LoVo (cell line): ENCODE measurements at places on chromosomes 13 and 19.

DNA sequence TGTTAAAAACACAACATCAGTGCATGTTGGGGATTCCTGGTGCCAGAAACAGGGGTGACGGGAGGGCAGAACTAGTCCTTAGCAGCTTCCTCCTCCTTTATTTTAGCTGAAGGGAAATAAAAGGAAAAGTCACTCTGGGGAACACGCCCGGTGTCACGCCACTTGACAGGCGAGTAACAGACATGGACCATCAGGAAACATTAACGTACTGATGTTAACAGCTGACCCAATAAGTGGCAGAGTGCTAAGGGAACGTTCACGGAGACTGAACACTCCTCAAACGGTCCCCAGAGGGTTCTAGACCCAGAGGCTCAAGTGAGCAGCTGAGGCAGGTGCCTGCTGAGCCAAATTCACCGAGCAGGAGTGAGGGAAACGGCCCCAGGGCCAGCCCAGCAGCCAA is 13.9 kb upstream of the EIF3G start:
- DNase-seq: no peak

- no peak for DNase-seq
Observed at GRCh38 chr19:15684828-15685227, 11.9 kb downstream of the CYP4F12 start.

DNA sequence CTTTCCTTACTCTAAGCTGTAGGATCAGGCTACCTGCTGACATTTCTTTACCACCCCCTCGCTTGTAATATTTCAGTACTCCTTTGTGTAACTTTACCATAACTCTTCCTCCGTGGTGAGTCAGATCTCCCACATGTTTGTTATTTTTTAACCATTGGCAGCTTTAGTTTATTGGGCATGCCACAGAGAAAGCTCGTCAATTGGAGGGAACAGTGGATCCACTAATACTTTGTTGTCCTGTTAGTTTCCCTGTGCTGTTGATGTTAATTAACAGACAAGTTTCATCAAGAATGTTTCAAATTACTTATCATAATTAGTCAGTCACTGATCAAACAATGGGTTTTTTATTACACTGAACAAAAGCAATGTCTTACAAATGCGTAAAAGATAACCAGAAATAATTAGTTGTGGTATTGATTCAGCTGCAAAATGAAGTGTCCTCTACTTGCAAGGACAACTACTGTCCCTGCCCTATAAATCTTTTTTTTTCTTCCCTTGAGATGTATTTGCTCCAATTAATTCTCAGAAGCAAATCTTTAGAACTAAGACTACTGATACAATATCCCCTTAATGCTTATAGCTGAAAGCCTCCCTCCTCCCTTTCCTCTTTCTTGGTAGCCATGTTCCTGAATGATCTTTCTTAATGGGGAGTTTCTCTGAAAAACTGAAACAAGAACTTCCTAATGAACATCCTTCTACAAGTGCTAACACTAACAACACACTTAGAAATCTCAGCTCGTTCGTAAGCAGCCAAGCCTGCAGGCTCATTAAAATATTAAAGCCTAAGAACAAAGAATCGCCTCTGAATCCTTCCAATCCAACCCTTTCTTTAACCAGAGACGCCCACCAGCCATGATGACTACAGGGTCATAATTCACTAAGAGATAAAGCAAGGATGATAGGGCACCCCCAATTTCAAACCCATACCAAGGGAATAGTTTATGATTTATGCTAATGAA is 22.2 kb downstream of the EFNB2 start:
- DNase-seq: peak; percentile 34

- no peak for DNase-seq
Observed at GRCh38 chr13:45932172-45932571, 80.6 kb upstream of the SIAH3 start.

DNA sequence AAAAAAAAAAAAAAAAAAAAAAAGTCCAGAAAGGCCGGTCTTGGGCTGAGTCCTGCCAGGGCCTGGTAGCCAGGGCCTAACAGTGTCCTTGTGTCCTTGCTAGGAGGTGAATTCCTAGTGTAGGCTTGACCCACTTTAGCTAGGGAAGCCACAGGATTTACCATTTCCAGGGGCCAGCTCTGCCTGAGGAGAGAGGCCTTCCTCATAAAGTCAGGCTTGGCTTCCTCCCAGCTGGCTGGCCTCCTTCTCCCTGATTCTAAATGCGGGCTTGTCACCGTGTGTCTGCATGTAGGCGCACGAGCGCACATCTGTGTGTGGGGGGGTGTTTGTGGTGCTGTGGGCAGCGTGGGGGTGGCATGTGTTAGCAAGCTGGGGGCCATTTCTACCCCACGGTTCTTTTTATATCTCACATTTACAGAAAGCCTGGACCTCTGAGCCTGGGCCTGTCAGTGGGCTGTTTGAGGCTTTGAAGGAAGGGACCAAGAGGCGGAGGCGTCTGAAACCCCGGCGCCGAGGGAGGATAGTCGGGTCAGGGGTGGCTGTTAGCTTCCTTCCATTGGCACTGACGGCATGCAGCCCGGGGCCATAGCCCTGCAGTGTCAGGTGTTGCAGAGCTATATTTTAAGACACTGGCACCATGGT is 31.7 kb downstream of the IER2 start:
- no peak for DNase-seq

- no peak for DNase-seq
Observed at GRCh38 chr19:38655148-38655824, 7.8 kb downstream of the ACTN4 start.

GRCh38 chr13:103140001-103140671 is 73.9 kb upstream of the SLC10A2 start:
- DNase-seq: no peak

- peak; percentile 17 for DNase-seq
Observed at GRCh38 chr13:102651892-102652291, 43.0 kb downstream of the METTL21C start.

- DNase-seq: no peak
Observed at GRCh38 chr19:55678121-55678671, 3.2 kb downstream of the EPN1 start.

- peak; percentile 1 for DNase-seq
Observed at GRCh38 chr13:26881154-26881553, 120.6 kb upstream of the GPR12 start.

GRCh38 chr19:9720541-9720940 is 45.6 kb upstream of the ZNF562 start:
- DNase-seq: no peak

DNA sequence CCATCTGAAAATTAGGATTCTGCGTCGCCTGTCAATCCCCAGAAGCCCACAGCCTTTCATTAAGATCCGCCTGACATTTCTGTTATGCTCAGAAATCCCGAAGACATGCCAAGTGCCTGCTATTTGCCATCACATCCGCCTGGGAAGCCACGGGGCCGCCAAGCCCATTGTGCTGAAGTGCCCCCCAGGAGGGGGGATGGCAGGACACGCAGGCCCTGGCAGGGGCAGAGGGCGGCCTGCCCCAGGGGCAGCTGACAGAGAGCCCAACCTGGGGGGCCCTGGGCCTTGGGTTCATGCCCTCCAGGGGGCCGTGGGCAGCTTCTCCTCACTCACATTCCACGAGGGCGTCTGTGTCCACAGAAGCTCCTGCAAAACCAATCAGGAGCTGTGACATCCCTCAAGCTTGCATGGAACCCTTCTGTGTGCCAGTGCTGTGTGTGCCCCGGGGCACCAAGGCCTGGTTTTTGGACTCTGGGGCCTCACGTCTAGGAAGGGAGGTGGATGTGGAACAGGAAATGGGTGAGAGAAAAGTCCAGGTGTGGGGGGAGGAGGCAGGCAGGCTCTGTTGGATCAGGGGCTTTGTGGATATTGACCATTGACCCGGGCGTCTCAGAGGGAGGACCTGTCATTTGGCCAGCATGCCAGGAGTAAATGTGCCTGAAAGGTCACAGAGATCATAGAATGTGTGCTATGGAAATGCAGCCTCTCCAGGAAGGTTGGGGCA is 122.9 kb downstream of the URI1 start:
- no peak for DNase-seq

GRCh38 chr19:47609906-47610894 is 1.3 kb downstream of the BICRA start:
- DNase-seq: peak; percentile 23

DNA sequence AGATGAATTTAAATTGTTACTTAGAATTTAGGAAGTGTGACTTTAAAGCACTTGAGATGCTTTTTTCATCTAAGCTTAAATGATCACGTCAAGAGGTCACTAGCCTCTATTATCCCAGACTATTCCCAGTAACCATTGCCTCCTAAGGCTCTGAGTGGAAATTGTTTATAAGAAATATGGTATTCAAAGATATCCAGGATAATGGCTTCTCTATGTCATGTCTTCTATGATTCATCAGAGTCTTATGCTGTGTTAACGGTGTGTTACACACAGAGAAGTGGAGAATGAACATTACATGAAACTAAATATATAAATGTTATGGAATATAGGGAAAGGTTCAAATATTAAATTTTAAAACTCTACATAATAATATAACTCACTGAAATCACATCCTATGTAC is 79.8 kb upstream of the NBEA start:
- no peak for DNase-seq

GRCh38 chr19:16121141-16121540 is 9.5 kb downstream of the RAB8A start:
- no peak for DNase-seq

DNA sequence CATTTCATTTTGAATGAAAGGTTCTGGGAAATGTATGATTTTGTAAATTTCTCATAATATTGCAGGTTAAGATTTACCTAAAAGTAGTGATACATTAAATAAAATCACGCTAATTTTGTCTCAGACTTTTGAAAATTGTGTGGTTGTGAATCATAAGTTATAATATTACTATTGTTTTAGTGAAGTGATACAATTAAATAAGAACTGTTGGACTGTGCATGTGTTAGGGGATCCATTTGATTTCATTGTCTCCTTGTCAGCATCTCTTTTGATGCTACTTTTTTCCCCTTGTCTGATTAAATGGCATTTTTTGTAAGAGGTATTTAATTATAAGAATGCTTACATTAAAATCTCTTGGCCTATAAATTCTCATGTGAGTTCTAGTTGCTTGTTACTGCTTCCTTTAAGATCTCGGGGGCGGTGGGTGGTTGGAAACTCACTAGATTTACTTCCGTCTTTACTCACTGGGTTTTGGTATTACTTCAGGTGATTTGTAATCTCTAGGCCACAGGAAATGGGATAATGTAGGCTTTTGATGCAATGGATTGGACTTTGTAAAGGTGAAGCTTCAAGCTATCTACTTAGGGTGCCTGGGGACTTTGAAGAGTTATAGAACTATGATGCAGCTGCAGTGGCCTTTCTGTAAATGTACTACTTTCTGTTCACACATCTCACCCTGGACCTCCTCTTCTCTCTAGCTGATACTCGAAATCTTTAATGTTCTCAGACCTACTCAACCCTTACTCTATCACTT is 66.5 kb downstream of the PAN3 start:
- DNase-seq: no peak

DNA sequence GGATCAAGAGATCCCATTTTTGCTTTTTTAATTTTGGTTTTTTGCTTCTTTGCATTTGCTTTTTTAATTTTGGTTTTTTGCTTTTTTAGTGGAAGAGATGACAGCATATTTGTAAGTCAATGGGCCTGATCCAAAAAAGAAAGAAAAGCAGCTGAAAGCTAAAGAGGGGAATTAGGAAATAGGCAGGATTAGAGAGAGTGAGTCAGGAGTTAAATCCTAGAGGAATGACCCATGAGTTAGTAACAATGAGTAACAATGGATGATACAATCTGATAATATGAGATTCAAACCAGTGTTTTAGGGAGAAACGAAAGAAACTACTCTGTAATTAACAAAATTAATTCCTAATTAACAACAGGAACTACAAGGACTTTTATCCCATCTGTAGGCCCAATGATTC is 111.2 kb upstream of the SGCG start:
- DNase-seq: no peak

- DNase-seq: no peak
Observed at GRCh38 chr13:48266701-48267639, 34.0 kb downstream of the ITM2B start.

- DNase-seq: peak; percentile 68
Observed at GRCh38 chr19:8505680-8506401, 3.4 kb upstream of the PRAM1 start.

DNA sequence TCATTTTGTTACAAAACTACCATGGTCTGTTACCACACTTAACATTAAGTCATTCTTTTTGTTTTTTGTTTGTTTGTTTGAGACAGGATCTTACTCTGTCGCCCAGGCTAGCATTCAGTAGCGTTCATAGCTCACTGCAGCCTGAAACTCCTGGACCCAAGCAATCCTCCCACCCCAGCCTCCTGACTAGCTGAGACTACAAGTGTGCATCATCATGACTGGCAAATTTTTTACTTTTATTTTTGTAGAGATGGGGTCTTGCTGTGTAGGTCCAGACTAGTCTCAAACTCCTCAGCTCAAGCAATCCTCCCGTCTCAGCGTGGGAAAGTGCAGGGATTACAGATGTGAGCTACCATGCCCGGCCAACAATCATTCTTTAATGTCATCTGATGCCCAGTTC is 3.3 kb downstream of the ALDH16A1 start:
- no peak for DNase-seq

- DNase-seq: no peak
Observed at GRCh38 chr13:43631106-43631505, 155.7 kb downstream of the ENOX1 start.

DNA sequence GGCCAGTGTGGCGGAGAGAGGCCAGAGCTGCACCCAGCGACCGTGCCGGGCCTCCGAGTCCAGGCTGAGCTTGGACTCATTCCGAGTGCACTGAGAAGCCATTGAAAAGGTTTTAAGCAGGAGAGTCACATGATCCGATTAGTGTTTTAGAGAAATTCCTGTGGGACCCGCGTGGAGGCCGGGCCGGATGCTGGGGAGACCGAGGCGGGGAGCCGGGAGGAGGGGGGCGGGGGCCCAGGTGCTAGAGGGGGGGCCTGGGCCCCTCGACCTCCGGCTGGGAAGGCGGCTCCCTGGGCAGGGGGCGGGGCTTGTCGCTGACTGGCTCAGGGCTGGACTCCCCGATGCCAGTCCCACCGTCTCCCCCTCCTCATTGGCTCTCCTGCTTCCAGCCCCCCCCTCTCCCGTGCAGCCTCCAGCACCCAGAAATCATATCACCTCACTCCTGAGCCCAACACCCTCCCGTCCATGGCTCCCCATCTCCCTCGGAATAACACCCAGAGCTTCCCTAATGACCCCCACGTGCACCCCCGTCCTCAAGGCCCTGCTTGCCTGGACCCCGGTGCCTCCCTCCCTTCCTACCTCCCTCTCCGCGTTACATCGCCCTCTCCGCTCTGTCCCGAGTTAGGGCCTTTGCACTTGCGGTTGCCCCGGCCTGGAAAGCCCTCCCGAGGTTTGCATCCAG is 5.2 kb upstream of the ZNF579 start:
- DNase-seq: no peak

DNA sequence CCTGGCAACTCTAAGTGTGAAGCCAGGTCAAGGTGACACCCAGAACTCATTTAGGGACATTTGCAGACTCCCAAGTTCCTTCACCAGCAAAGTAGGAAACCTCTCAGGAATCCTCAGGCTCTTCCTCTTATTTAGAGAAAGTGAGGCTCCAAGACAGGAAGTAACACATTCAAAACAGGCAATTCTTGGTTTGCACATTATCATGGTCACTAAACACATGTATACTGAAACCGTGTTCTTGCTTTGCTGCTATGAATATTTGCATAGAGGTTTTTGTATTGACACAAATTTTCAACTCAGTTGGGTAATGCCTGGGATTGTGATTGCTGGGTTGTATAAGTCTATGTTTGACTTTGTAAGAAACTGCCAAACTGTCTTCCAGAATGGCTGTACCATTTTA is 13.2 kb upstream of the URI1 start:
- DNase-seq: no peak

GRCh38 chr13:71659404-71659803 is 207.6 kb downstream of the DACH1 start:
- no peak for DNase-seq

GRCh38 chr13:33069365-33069764 is 53.1 kb downstream of the KL start:
- no peak for DNase-seq

GRCh38 chr13:40438999-40439797 is 227.2 kb downstream of the FOXO1 start:
- no peak for DNase-seq
